Osteoblast (primary cell): ENCODE measurements at places on chromosomes 3 and 15. TPM values are rescaled to one million over a fixed set of nuclear protein-coding genes. Genes with fewer than 3 reads are reported as not detected.

DNA sequence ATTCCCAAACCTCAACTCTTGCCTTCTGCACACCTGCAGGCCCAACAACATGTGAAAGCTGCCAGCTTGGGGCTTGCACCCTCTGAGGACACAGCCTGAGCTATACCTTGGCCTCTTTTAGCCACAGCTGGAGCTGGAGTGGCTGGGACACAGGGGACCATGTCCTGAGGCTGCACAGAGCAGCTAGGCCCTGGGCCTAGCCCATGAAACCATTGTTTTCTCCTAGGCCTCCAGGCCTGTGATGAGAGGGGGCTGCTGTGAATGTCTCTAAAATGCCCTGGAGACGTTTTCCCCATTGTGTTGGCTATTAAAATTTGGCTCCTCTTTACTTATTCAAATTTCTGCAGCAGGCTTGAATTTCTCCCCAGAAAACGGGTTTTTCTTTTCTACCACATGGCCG is 7.2 kb downstream of the ZKSCAN7 start:
- H3K36me3 ChIP-seq: peaks cover 16% of the 10 kb centered on the region
- H3K4me1 ChIP-seq: no peaks in the 10 kb centered on the region
- no peak for DNase-seq

- H3K27ac ChIP-seq: no peak overlapping the region
- H3K27me3 ChIP-seq: no peaks in the 10 kb centered on the region
- peaks cover 9% of the 10 kb centered on the region for H3K4me1 ChIP-seq
- DNase-seq: no peak
- no peak overlapping the region for H3K4me3 ChIP-seq
- H3K36me3 ChIP-seq: peaks cover 10% of the 10 kb centered on the region
Measured at GRCh38 chr3:47601281-47601680, 22.6 kb upstream of the CSPG5 start.

GRCh38 chr3:180102134-180102533 is 65.4 kb upstream of the PEX5L start:
- DNase-seq: no peak
- H3K27me3 ChIP-seq: no peaks in the 10 kb centered on the region
- H3K36me3 ChIP-seq: no peaks in the 10 kb centered on the region
- H3K4me3 ChIP-seq: no peak overlapping the region
- no peaks in the 10 kb centered on the region for H3K4me1 ChIP-seq

DNA sequence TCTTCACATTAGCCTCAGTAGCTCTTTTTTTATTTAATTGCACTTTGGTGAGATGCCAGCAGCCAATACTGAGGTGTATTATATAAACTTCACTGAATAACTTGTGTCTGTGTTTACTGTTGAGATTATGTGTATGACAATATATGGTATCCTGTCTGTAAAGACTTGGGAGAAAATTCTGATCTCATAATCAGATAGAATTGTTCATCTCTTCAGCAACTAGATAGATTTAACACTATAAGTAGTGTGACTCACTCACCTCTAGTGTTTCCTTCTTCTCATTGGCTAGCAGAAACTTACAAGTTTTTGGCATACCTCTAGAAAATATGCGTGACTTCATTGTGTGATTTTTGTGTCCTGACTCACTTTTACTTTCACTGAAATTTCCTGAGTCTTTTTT is 67.6 kb upstream of the TGFBR2 start:
- no peaks in the 10 kb centered on the region for H3K27me3 ChIP-seq
- no peak overlapping the region for H3K4me3 ChIP-seq
- H3K27ac ChIP-seq: peak overlapping the region; percentile 71
- peak; percentile 86 for DNase-seq
- H3K4me1 ChIP-seq: peaks cover 25% of the 10 kb centered on the region

GRCh38 chr3:122101646-122102045 is 46.5 kb downstream of the CD86 start:
- H3K4me3 ChIP-seq: no peak overlapping the region
- no peaks in the 10 kb centered on the region for H3K4me1 ChIP-seq
- peaks cover 8% of the 10 kb centered on the region for H3K27me3 ChIP-seq
- DNase-seq: no peak

GRCh38 chr15:51103330-51103729 is 8.6 kb upstream of the TNFAIP8L3 start:
- DNase-seq: no peak
- peaks cover 26% of the 10 kb centered on the region for H3K4me1 ChIP-seq
- no peaks in the 10 kb centered on the region for H3K36me3 ChIP-seq
- H3K4me3 ChIP-seq: no peak overlapping the region
- peaks cover 3% of the 10 kb centered on the region for H3K27me3 ChIP-seq

GRCh38 chr3:155568295-155568694 is 176.6 kb downstream of the PLCH1 start:
- no peak overlapping the region for H3K4me3 ChIP-seq
- no peak for DNase-seq
- H3K36me3 ChIP-seq: no peaks in the 10 kb centered on the region
- no peak overlapping the region for H3K27ac ChIP-seq

- H3K4me3 ChIP-seq: no peak overlapping the region
- peaks cover 11% of the 10 kb centered on the region for H3K4me1 ChIP-seq
- no peaks in the 10 kb centered on the region for H3K27me3 ChIP-seq
- no peak overlapping the region for H3K27ac ChIP-seq
- no peak for DNase-seq
Measured at GRCh38 chr15:58448331-58448730, 16.5 kb downstream of the LIPC start.

- no peaks in the 10 kb centered on the region for H3K36me3 ChIP-seq
- H3K4me3 ChIP-seq: no peak overlapping the region
- no peaks in the 10 kb centered on the region for H3K27me3 ChIP-seq
- DNase-seq: peak; percentile 93
- H3K4me1 ChIP-seq: peaks cover 10% of the 10 kb centered on the region
Measured at GRCh38 chr15:75836959-75837334, 6.3 kb upstream of the UBE2Q2 start.

- DNase-seq: peak; percentile 97
- H3K4me3 ChIP-seq: peak overlapping the region; percentile 42
- peak overlapping the region; percentile 56 for H3K27ac ChIP-seq
- H3K27me3 ChIP-seq: peaks cover 9% of the 10 kb centered on the region
- no peaks in the 10 kb centered on the region for H3K36me3 ChIP-seq
- peaks cover 26% of the 10 kb centered on the region for H3K4me1 ChIP-seq
Measured at GRCh38 chr3:128482666-128483656, 10.0 kb downstream of the GATA2 start.

- DNase-seq: peak; percentile 69
- no peaks in the 10 kb centered on the region for H3K36me3 ChIP-seq
- no peak overlapping the region for H3K4me3 ChIP-seq
- H3K4me1 ChIP-seq: peaks cover 22% of the 10 kb centered on the region
Measured at GRCh38 chr15:32649342-32649741, 7.8 kb downstream of the SCG5 start.

DNA sequence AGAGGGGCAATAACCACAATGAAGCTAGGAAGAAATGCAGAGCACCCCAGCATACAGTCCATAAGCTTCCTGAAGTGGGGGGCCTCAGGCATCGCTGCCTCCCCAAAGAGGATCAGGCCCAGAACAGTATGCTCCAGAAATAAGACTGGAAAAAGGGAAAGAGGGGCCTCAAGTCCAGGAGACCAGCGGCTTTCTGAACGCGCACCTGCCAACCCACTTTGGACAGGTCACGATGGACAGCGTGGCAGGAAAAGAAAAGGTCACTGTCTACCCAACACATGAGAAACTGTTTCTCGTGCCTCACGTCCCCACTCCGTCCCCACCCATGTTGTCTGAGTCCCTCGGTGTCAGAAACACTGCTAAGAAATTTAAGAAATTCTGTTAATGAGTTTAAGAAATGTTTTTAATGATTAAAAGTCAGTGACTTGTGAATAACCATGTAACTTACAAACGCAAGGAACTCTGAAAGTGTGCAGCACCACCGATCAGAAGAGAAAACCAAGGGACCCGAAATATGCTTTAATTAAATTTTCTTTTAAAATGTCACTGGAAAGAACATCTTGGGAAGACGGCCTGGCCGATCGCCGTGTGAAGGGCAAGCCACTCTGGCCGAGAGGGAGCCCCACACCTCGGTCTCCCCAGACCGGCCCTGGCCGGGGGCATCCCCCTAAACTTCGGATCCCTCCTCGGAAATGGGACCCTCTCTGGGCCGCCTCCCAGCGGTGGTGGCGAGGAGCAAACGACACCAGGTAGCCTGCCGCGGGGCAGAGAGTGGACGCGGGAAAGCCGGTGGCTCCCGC is 1.7 kb upstream of the PPARG start:
- no peaks in the 10 kb centered on the region for H3K4me1 ChIP-seq
- DNase-seq: peak; percentile 69
- no peaks in the 10 kb centered on the region for H3K36me3 ChIP-seq

GRCh38 chr3:159848348-159849118 is 140.1 kb upstream of the IL12A start:
- H3K4me3 ChIP-seq: no peak overlapping the region
- no peak overlapping the region for H3K27ac ChIP-seq

GRCh38 chr3:186814100-186814499 is 7.8 kb upstream of the RFC4 start:
- H3K27me3 ChIP-seq: no peaks in the 10 kb centered on the region
- no peak overlapping the region for H3K27ac ChIP-seq
- no peaks in the 10 kb centered on the region for H3K36me3 ChIP-seq
- DNase-seq: no peak

The SLC24A5 gene
- total RNA-seq: not detected in 2 replicates

The SERPINI2 gene
- total RNA-seq: not detected in 2 replicates

The TMCO5A gene
- not detected in 2 replicates for total RNA-seq

The NOX5 gene
- 0.29 and 0.36 TPM in 2 replicates for total RNA-seq

The CGNL1 gene
- total RNA-seq: 1.1 and 1.5 TPM in 2 replicates

The CYP1A2 gene
- not detected in 2 replicates for total RNA-seq

The FAM227B gene
- total RNA-seq: 4.3 and 6.2 TPM in 2 replicates
